Fibroblast of skin of scalp (primary cell): ENCODE measurements at places on chromosomes 7 and 10.

GRCh38 chr10:101558204-101558603, 29.9 kb downstream of the POLL start:
- no peak for DNase-seq

DNA sequence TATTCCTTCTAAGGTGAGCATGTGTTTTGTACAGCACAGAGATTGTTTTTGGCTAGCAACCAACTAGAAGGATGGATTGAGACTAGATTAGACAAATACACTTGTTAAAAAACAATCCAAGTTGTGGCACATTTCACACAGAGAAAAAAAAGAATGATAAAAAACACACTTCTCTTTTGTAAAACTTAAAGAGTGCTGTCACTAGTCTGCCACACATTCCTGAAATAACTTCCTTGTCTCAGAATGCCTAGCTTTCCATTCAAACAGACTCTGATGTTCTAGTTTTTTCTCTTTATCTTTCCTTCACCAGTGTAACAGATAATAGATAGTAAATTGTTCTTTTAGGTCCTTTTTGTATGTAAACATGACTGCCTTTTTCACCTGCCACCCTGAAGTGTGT, 11.4 kb downstream of the DLD start:
- DNase-seq: no peak

DNA sequence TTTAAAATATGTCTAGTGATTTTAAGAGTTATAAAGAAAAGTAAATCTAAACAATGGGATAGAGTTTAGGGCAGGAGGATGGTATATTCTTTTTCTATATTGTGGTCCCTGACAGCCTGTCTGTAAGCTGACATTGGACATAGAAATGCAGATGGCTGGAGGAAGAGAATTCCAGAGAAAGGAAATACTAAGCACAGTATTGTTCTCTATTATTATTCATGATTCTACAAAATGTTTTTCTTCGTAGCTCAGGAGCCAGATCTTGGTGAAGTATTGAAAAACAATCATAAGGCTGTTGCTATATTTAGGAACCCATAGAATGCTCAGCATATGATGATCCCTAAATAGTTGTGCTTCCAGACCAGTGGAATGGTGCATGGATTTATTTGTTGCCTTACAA, 117.0 kb upstream of the FAM3C start:
- DNase-seq: no peak

- DNase-seq: no peak
These were observed 4.4 kb upstream of the ABHD11 start for GRCh38 chr7:73742753-73743641.

- no peak for DNase-seq
These were observed 4.5 kb upstream of the BHLHA15 start for GRCh38 chr7:98206451-98207330.

GRCh38 chr7:2272031-2272430, 30.0 kb downstream of the NUDT1 start:
- no peak for DNase-seq

DNA sequence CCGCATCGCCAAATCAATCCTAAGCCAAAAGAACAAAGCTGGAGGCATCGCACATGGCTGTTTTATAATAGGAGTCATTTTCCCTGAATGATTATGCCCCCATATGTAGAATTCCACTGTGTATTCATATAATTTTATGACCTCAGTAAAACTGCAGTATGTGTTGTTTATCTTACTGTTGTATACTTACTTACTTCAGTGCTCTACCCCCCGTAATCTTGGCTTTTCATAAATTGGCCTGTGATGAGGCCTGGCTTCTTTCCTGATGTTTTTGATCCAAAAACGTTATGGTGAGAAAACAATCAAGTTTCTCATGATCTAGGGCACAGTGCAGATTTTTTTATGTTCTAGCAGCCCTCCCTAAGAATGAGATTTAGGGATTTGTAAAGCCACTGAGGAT, 306.4 kb upstream of the FZD1 start:
- DNase-seq: no peak

GRCh38 chr10:3723766-3724165, 61.2 kb downstream of the KLF6 start:
- peak; percentile 89 for DNase-seq

DNA sequence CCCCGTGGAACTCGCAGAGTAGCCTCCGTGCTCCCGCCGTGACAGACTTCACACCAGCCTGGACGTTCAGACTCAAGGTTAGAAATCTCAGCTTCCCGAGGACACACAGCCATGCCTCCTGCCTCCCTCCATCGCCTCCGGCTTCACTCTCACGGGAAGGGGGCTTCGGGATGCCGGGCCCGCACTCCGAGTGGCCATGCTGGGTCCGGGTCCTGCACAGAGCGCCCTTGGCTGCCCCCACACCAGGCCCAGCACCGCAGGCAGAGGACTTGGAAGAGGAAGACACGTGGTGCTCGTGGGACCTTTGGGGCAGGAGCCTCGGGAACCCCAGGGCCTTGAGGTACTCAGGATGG, 89.8 kb downstream of the PDGFA start:
- DNase-seq: no peak

DNA sequence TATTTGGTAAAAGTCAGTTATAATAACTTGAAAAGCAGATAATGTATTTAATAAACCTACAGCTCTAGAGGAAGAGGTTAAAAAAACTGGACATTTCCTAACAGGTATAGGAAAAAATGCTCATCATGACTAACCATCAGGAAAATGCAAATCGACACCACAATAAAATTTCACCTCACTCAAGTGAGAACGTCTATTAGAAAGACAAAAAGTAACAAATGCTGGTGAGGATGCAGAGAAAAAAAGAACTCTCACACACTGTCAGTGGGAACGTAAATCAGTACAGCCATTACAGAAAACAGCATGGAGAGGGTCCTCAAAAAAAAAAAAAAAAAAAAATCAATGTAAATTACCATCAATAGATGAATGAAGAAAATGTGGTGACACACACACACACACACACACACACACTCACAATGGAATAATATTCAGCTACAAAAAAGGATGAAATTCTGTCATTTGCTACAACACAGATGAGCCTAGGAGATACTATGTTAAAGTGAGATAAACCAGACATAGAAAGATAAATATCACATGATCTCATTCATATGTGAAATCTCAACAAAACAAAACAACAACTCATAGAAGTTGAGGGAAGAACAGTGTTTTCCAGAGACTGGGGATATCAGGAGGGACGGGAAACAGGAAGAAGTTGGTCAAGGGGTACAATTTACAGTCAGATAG, 20.1 kb downstream of the EPC1 start:
- no peak for DNase-seq

DNA sequence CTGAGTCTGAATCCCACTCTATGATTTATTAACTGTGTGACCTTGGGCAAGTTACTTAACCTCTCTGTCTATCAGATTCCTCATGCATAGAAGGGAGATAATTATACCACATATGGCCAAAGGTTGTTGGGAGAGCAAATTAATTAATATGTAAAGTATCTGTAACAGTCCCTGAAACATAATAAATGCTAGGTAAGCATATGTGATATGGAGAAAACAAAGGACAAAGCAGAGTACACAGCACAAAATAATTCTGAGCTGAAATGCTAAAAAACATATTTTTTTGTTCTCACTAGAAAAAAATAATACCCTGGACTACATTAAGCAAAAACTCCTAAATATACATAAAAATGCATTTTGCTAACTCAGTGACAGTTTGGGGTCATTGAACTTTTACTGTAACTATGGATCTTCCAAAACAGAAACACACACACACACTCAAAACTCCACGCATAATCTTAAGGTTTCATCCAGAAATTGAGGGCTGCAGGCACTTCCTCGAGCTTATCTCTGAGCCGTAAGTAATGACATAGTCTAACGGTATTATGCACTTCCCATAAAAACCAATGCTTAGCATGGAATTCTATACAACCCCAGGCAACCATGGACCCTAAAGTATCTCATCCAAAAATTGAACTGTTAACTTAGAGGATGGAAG, 201.7 kb upstream of the PTN start:
- DNase-seq: no peak

DNA sequence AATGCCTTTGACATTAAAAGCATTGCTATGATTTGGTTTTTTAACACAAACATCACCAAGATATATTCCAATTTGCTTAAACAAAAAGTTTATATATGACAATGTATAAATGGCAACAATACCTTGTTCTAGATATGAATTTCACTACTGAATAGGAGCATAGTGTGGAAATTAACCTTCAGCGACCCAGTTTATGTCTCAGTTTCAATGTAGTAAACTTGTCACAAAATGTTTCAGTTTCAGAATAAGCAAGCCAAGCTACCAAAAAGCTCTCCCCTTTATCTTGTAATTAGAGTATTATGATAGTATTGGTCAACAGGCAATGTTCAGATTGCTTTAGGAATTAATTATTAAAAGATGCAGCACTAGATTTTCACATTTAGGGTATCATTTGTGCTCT, 99.6 kb upstream of the PCDH15 start:
- no peak for DNase-seq
